ENCODE measurements at places on chromosomes 11 and 22.

DNA sequence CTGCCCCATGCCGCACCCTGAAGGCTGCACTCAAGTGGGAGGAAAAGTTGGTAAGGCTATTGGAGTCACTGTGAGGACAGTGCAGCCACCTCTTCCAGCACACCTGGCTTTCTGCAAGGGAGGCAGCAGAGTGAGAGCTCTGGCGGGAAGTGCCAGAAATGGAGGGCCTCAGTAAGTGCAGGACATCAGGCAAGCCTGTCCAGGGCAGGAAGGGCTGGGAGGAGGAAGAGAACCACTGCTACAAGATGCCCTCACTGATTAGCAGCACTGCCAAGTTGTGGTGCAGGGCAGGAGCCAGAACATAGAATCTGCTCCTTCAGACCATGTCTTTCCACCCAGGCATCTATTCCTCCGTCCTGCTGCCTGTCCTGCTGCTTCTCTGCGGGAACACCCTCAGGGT is 61.2 kb upstream of the CLTCL1 start:
- no peak for DNase-seq

DNA sequence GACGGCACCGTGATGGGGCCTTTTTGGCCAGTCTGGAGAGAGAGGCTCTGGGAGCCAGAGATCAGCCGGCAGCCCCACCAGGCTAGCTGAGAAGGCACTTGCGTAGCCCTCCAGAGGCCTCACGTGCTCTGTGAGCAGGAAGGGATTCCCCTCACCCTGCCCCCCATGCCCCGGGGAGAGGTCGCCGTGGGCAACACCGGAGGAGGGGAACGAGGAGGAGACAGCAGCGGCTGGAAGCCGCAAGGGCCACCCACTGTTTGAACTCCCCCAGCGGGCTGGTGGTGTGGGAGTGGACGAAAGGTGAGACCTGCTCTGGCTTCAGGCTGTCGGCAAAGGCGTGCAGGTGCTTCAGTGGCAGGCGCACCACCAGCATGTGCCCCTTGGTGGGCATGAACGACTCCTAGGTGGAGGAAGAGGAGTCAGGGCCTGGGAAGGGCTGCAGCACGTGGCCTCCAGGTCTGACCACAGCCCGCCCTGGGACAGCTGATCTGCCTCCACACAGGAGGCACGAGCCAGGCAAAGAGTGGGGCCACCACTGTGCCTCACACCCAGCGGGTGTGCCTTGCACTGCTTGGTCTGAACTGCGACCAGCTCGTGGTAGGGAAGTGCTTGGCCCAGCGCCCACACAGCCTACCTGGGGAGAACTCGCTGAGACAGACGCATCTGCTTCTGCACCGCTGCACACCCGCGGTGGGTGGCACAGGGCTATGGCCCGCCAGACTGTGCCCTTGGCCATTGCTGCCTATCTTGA is 99.9 kb downstream of the MED15 start:
- DNase-seq = no peak

DNA sequence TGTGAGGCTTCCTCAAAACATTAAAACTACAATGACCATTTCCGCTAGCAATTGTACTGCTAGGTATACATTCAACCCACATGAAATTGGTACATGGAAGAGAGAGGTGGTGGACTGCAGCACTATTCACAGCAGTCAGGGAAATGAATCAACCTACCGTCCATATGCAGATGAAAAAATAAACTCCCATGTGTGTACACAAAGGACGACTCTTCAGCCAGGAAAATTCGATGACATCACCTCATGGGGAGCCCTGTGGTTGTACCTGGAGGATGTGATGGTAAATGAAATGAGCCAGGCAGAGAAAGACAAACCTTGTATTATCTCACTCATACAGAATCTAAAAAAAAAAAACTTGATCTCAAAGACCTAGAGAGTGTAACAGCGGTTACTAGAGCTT is 23.3 kb downstream of the RFPL3 start:
- DNase-seq = no peak

DNA sequence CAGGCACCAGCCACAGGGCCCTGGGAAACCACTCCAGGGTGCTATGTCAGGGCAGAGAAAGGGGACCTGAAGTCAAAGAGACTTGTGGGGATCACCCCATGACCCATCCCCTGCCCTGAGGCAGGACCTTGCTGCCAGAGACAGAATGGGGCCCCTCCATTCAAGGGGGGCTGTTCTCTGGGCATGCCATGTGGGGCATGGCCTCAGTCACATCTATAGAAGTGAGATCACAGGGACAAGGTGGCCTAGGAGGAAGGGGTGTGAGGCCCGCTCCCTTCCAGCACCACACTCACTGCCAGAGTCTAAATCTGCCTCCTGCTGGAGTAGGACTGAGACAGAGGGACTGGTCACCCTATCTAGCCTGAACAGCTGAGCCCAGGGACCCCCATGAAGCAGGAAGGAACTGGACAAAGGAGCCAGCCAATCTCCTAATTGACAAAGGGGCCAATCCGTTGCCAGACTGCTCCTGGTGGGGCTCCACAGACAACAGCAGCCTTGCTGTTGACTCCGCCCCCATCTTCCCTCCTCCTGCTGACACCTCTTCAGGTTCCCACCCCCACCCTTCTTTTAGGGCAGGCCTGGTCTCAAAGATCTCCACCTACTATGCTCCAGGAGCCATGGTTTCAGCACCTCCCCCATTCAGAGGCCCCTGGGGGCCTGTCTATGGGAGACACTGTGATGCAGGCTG is 26.0 kb downstream of the NEAT1 start:
- DNase-seq = no peak

DNA sequence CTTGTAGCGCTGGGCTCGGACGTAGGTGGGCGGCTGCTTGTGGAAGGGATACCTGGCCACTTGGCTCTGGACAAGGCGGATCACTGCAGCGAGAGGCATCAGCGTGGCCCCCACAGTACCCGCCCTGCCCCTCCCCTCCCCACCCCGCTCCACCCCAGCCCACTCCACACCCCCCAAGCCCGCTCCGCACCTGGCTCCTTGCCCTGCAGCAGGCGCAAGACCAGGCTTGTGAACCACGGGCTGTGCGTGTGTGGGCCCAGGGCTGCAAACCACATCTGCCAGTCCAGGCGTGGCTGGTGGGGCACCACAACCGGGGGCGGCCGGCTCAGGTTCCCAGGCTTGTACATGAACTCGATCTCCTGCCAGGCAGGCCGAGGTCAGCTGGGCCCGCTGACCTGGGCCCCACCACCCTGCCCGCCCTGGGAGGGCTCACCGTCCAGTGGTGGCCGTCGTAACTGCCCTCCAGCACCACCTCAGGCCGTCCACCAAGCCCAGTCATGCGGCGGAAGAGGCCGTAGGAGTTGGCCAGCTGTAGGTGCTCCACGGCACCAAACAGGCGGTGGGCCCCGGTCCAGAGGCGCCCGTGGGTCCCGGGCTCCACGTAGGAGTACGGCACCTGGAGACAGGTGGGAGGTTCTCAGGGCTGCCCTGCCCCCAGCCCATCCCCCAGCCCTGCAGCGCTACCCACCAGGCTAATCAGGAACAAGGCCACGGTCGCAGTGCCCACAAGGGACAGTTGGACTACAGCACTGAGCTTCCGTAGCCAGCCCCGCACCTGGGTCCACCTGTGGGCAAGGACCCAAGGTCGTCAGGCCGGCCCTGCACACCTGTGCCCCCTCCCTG is 2.9 kb downstream of the LMF2 start:
- no peak for DNase-seq

GRCh38 chr11:18171377-18172000 is 1.1 kb upstream of the MRGPRX4 start:
- no peak for DNase-seq

GRCh38 chr11:72245263-72245816 is 1.4 kb upstream of the PHOX2A start:
- DNase-seq = no peak

- DNase-seq = no peak
Observed at GRCh38 chr11:35111161-35112055, 27.6 kb upstream of the CD44 start.

- no peak for DNase-seq
Observed at GRCh38 chr11:113484223-113484622, 9.0 kb upstream of the DRD2 start.

GRCh38 chr11:34634694-34635062 is 13.8 kb downstream of the EHF start:
- no peak for DNase-seq

DNA sequence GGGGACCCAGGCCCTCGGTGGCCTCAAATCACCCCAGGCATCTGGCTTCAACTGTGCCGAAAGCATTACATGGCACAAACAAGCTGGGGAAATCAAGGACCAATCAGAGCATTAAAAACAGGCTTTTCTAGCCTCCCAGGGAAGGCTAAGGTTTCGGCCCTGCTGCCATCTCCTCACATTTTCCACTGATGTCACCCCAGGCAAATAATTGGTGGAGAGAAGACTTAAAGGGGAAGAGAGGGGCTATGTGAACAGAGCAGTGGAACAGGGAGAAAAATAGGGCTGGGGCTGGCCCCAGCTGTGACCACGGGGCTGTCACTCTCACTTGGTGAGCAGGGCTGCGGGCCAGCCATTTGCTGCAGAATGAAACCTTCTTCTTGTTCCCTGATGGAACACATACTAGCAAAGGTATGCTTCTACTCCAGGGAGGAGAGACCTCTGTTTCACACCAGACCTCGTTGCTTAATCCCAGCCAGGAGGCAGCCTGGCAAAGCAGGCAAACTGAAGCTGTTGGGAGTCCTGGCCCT is 581.3 kb downstream of the SOX6 start:
- DNase-seq = no peak

DNA sequence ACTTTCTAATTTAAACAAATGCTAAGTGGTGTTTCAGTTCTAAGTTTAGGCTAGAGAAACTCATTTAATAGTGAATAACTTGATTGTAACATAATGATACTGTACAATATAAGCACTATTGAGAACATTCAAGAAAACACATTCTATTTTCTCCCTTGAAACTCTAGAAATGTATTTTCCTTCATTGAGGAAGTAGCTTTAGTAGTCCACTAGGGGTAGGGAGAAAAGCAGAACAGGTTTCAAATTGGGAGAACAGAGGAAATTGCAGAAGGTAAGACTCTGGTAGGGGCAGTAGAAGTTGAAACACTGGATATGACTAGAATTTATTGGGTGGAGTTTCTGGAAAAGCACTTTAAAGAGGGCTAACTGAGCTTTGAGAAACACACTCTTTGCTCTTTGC is 31.6 kb upstream of the MPPED2 start:
- DNase-seq = no peak

- no peak for DNase-seq
Observed at GRCh38 chr11:86977441-86978050, 22.4 kb upstream of the FZD4 start.

GRCh38 chr22:24878969-24879368 is 67.5 kb downstream of the LHFPL7 start:
- no peak for DNase-seq

GRCh38 chr11:63242089-63242781 is 1.2 kb downstream of the SLC22A25 start:
- no peak for DNase-seq

- DNase-seq = no peak
Observed at GRCh38 chr11:119188887-119189286, 3.6 kb downstream of the NHERF4 start.

DNA sequence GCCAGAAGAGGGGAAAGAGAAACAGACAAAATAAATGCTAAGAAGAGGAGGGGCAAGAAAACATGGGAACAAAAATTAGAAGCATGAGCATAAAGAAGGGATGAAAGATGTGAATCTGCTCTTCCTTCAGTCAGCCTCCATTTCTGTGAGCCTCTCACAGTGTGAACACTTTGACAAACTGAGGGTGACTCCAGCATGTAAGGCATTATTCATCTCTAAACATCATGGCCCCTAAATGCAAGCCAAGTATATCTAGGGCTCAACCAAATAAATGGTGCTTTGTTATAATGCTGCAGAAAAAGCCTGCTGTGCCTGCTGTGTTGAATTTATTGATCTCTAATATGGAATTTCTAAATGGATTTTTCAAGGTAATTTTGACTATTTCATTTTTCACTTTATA is 281.3 kb downstream of the TTC28 start:
- no peak for DNase-seq

- DNase-seq = no peak
Observed at GRCh38 chr11:60265373-60266214, 14.9 kb upstream of the MS4A4A start.

- DNase-seq = no peak
Observed at GRCh38 chr11:125956391-125957134, 10.7 kb downstream of the VSIG10L2 start.

DNA sequence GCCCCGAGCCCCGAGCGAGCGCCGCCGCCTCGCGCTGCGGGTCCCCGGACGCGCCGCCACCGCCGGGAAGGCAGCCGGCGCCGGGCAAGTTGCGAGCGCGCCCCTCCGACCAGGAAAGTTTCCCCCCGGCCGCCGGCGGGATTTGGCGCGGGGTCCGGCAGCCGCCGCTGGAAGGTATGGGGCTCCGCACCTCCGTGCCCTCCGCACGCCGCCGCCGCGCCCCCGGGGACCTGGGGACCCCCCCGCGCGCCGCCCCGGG is 281 bp downstream of the TSPAN18 start:
- DNase-seq = no peak

GRCh38 chr22:43823911-43824665 is 12.0 kb upstream of the EFCAB6 start:
- DNase-seq = no peak

GRCh38 chr11:2149864-2150847 is 10.9 kb downstream of the INS start:
- DNase-seq = no peak

- DNase-seq = no peak
Observed at GRCh38 chr11:100316952-100317351, 370.1 kb upstream of the ARHGAP42 start.

DNA sequence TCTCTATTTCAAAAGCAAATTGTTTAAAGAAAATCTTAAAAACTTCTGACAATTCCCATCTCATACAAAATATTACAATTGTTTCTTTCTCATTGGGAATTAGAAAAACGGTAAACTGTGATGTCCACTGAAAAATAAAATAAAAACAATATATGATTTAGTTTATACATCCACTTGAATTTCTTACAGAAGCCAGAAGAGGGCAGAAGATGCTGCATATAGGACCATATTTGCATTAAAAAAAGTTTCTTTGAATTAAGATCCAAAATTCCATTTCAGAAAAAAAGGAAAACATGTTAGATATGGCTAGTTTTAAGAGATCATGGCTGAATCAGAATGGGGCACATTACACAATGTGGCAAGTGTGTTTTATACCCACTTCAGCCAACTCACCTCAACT is 39.3 kb upstream of the LRRC4C start:
- DNase-seq = no peak

- no peak for DNase-seq
Observed at GRCh38 chr11:113283881-113284280, 30.5 kb upstream of the TTC12 start.

- no peak for DNase-seq
Observed at GRCh38 chr11:78853521-78853920, 278.9 kb upstream of the NARS2 start.

GRCh38 chr11:47550288-47551047 is 2.5 kb downstream of the CELF1 start:
- DNase-seq = no peak

GRCh38 chr11:34300926-34301295 is 56.9 kb downstream of the ABTB2 start:
- DNase-seq = no peak

GRCh38 chr22:24950272-24950902 is 2.1 kb upstream of the KIAA1671 start:
- no peak for DNase-seq

GRCh38 chr11:47616726-47617416 is 22.7 kb upstream of the C1QTNF4 start:
- no peak for DNase-seq

GRCh38 chr11:133975488-133975849 is 18.7 kb upstream of the IGSF9B start:
- DNase-seq = no peak

- DNase-seq = no peak
Observed at GRCh38 chr11:129061492-129062230, 119.0 kb upstream of the TP53AIP1 start.

Measured in activated B cell treated with CpG ODN at 0.5 μM for 24 hours (primary cell).